Activated gamma-delta T cell (primary cell): ENCODE measurements at places on chromosomes 6 and 20.

GRCh38 chr6:108737594-108738546 is 110.4 kb upstream of the ARMC2 start:
- no peak for DNase-seq

DNA sequence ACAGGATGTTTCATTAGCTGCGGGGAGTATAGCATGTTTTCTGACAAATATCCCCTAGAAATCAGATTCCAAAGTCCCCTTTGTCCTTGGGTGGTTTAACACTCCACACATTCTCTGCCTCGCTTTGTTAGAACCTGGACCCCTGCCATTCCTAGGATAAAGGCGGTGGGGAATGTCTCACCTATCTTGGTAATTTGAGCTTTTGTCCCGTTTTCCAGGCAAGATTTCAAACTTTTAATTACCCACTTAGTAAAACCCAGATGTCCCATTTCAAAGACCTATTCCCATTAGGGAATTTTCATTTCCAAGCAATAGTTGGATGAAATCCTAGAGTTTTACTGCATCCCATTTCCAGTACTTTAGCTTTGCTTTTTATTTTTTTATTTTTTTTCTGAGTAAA is 501.0 kb upstream of the MAP3K7 start:
- no peak for DNase-seq

DNA sequence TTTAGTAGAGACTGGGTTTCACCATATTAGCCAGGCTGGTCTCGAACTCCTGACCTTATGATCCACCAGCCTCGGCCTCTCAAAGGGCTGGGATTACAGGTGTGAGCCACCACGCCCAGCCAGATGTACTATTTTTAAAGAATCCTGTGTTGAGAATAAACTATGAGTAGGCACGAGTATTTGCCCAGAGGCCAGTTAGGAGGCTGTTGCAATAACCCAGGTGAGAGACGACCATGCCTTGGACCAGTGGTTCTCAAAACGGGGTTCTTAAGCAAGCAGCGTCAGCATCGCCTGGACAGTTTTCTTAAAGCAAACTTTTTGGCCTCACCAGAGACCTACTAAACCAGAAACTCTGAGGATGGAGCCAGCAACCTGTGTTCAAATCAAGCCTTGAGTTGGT is 258.8 kb downstream of the ZNF217 start:
- no peak for DNase-seq

DNA sequence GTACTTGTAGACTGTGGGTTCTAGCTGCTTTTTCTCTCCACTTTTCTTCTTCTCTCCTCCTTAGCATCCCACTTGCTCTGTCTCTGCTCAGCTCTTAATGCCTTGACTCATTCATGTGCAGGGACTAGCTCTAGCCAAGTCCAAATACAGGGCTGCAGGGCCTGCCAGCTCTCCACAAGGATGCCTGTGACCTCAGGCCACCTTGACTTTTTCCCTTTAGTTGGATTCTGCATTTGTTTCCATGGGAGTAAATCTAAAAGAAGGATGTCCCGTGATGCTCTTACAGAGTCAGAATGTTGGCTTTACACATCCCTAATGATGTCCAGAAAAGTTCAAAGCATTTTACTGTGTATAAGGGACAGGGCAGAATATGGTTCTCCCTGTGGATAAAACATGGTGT is 101.8 kb upstream of the PREP start:
- no peak for DNase-seq

DNA sequence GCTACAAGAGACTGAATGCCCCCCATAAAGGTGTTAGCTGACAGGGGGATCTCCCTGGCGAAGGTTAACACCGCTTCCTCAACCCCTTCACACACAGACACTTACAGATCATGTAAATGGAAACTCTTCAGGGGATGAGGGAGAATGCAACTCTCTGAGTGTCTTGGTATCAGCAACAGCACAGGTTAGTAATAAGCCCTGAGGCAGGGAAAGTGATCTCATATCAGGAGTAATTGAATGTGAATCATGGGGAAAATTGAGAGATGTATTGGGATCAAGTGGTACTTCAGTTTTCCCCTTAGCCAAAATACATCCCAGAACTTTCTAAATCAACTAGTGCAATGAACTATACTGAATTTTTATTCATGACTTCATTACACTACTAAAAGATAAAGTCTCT is 23.8 kb downstream of the OR2J3 start:
- DNase-seq, result no peak

DNA sequence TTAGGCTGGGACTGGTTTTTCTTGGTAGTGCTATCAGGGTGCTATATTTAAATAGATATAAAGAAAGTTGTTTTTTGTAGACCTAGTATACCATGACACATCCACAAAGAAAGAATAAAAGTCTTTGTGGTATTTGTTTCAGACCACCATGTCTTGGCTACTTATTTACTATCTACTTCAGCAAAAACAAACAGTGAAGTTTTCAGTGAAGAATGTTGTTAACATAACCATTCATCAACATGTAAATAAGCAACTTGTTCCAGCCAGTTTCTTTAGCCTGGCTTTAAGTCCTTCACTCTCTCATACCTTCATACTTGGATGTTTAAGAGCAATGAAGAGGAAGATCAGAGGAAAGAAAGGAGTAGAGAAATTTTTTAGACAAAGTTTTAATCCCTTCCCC is 624.1 kb downstream of the CD109 start:
- DNase-seq, result no peak

DNA sequence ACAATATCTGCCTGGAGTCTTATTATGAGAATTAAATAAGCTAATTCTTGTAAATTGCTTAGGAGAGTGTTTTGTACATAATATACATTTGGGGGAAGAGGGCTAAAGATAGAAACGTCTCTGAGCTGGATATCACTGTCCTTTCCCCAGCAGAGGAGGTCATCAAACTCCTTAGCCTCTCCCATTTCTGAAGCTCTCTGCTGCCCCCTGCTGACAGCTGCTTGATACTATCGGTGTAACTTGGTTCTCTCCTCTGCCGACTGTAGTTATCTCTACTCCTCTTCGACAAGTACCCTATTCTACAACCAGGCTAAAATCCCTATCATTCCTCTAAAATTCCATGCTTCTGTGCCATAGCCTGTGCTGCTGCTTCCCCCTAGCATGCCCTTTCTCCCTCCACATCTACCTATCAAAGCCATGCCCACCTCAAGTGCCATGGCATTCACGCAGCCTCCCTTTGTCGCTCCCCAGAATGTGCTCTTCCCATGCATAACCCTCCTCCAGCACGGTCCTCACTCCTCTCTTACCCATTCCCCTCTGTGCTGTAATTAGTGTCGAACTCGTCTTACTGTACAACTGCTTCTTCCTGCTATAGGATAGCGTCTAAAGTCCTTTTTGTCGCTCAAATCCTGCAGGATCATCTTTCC is 101.2 kb downstream of the EPM2A start:
- DNase-seq, result no peak

GRCh38 chr6:56193846-56194245 is 53.5 kb downstream of the COL21A1 start:
- no peak for DNase-seq

- DNase-seq, result no peak
These were observed 274.1 kb upstream of the FLRT3 start for GRCh38 chr20:14611479-14611878.

GRCh38 chr6:168200571-168201134 is 118.9 kb downstream of the DACT2 start:
- no peak for DNase-seq

GRCh38 chr20:20802328-20802727 is 89.9 kb upstream of the RALGAPA2 start:
- no peak for DNase-seq

DNA sequence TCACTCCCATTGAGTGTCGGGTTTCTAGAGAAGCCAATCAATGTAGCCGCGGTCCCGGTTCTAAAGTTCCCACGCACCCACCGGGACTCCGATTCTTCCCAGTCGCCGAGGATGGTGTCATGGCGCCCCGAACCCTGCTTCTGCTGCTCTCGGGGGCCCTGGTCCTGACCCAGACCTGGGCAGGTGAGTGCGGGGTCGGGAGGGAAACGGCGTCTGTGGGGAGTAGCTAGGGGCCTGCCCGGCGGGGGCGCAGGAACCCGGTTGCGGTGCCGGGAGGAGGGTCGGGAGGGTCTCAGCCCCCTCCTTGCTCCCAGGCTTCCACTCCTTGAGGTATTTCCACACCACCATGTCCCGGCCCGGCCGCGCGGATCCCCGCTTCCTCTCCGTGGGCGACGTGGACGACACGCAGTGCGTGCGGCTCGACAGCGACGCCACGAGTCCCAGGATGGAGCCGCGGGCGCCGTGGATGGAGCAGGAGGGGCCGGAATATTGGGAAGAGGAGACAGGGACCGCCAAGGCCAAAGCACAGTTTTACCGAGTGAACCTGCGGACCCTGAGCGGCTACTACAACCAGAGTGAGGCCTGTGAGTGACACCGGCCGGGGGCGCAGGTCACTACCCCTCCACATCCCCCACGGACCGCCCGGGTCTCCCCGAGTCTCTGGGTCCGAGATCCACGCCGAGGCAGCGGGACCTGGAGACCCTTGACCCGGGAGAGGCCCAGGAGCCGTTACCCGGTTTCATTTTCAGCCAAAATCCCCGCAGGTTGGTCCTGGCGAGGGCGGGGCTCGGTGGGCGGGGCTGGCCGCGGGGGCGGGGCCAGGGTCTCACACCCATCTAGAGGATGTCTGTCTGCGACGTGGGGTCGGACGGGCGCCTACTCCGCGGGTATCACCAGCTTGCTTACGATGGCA is 35.2 kb upstream of the HLA-G start:
- DNase-seq, result peak; percentile 73

- no peak for DNase-seq
These were observed 64.5 kb downstream of the PHACTR2 start for GRCh38 chr6:143742070-143742954.

DNA sequence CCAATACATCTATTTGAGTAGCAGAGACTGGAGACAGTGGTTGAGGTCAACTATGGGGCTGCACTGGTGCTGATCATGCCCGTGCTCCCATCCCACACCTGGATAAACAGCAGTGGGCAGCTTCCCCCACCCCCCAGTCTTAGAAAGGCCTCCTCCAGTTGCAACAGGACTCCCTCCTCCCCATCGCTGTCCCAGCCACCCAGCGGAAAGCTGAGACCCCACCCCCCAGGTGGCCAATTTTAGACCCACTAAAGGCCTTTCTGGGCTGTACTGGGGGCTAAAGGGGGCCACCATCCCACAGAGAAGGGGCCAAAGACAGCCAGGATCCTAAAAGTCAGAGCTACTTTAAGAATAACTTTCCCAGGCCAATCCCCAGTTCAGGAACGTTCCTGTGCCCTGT is 1.2 kb upstream of the SSTR4 start:
- DNase-seq, result no peak

- no peak for DNase-seq
These were observed 62.1 kb downstream of the SLC24A3 start for GRCh38 chr20:19274412-19275015.

GRCh38 chr6:83708970-83709747 is at the start of gene SNAP91:
SNAP91 (minus strand) TSS chr6:83709101; CDS start chr6:83707927, 1,174 bp downstream.
- no peak for DNase-seq

- no peak for DNase-seq
These were observed 25.3 kb upstream of the CSNK2A1 start for GRCh38 chr20:568673-569415.

DNA sequence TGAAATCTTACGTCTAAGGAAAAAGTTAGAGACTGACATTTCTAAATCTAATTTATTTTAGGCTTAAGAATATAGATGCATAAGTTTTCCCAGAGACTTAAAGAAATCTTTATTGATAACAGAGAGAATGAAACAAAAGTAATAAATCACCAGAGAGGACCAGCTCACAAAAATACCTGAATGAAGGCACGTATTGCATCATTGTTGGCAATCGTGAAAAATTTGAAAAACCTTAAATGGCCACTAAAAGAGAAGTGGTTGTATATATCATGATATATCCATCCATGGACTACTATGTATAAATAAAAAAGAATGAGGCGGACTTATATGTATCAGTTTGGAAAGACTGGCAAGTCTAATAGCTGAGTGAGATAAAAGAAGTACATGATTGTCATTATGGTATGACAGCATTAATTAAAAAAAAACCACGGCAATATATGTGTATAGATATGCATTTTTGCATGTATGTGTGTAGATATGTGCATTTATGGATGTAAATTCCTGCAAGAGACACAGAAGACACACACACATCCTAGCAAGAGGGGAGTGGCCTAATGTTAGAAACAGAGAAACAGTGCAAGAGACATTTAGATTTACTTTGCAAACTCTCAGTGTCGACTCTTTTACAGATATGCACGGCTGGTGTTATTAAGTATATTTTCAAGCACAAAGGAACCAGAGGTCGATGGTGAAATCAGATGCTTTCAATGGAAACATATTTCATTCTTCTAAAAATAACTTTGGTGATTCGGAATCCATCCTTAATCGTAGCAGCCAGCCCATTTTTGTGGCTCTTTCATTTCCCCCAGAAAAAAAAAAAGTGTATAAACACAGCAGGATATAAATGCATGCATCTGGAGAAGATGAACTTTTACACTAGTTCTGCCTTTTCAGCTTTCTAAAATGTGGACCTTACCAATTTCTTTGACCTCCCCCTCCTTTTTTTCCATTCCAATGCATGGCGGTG is 156.1 kb upstream of the SALL4 start:
- no peak for DNase-seq

GRCh38 chr6:53924277-53924676 is 129.5 kb downstream of the LRRC1 start:
- DNase-seq, result no peak

DNA sequence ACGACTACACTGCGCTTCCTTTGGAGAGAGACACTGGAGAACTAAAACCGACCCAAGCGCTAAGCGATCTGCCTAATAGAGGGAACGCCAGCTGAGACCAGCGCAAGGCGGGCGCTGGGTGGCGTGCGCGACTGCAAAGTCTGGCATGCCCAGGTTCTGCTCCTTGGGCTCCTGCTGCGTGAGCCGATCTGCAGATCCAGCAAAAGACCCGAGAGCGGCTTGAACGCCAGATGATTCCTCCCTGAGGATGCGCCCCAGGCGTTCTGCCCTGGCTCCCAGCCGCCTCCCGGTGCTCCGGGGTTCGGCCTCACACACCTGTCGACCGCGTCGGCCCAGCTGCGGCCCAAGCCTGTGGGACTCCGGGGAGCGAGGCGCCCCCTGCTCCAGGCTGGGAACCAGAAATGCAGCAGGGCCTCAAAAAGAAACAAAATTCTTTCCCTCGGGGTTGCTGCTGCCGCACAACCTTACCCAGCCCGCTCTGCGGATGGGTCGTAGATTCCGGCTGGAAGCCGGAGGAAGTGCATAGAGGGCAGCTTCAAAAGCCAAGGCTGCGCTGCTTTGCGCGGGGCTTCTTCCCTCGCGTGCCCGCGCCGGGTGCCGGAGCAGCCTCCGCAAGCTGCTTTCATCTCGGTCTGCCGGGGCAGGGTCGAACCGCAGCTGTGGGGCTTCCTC is 17.9 kb upstream of the PRDM13 start:
- peak; percentile 42 for DNase-seq

DNA sequence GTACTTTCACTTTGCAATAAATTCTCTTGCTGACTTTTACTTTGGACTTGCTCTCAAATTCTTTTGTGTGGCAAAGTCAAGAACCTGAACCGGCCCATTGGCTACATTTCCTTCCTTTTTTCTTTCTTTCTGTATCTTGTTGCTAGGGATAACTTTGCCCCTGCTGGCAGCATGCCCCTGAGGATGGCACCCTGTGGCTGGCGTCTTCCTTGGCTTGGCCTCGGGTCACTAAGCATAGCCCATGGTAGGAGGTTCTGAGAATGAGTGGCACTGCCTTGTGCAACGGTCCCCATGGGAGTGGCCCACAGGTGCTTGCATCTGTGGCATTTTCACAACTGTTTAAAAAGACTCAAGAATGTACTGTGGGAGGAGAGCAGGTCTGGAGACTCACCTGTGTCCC is 14.0 kb upstream of the HLA-F start:
- no peak for DNase-seq
